ENCODE measurements at places on chromosomes 1 and 21.

- no peak for DNase-seq
Measured at GRCh38 chr1:174358786-174359453, 88.8 kb upstream of the GPR52 start.

GRCh38 chr1:160761886-160762285, 22.8 kb downstream of the SLAMF7 start:
- no peak for DNase-seq

DNA sequence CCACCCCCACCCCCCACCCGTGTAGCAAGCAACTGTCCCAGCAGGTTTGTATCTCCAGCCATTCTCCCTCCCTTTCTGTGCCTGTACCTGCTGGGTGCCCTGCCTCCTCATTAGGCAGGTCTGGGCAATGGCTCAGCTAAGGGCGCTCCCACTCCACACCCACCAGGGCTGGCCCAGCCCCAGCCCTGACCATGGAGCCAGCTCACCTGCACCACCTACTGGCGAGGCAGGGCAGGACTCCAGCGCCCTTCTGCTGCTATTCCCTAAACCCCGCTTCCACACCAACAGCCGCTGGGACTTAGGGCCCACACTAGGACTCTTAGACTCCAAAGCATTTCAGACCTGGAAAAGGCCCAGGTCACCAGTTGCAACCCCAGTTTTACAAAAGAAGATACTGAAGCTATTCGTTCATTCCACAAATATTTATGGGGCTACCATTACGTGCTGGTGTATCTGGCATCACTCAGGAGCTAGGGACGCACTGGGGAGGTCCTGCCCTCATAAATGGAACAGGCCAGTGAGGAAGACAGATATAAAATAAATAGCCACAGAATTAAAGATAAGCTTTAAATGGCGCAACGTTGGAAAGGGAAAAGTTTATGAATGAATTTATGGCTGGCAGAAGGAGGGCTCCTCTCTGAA, 24.0 kb downstream of the PGLYRP3 start:
- no peak for DNase-seq

GRCh38 chr21:33810766-33811165, 104.8 kb downstream of the ATP5PO start:
- no peak for DNase-seq

DNA sequence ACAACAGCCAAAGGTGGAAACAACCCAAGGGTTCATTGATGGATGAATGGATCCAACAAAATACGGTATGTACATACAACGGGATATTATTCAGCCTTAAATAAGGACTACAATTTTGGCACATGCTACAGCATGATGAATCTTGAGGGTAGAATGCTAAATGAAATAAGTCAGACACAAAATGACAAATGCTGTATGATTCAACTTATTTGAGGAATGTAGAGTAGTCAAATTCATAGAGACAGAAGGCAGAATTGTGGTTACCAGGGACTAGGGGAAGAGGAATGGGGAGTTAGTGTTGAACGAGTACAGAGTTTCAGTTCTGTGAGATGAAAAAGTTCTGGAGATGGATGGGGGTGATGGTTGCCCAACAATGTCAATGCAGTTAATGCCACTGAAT, 118.0 kb upstream of the PAXBP1 start:
- DNase-seq = no peak

GRCh38 chr1:1262071-1262470, 11.6 kb downstream of the UBE2J2 start:
- no peak for DNase-seq

- no peak for DNase-seq
Measured at GRCh38 chr1:57086154-57086553, 120.3 kb upstream of the C8B start.

- no peak for DNase-seq
Measured at GRCh38 chr21:31403596-31404333, 59.7 kb upstream of the TIAM1 start.
